ENCODE measurements at places on chromosomes 2 and 18. TPM values are rescaled to one million over a fixed set of nuclear protein-coding genes. Genes with fewer than 3 reads are reported as not detected.

The C2orf66 gene
- total RNA-seq, result not detected

The ITGB6 gene
- not detected for total RNA-seq

The IL1A gene
- 5.5 TPM for total RNA-seq

The LRRC30 gene
- not detected for total RNA-seq
